ENCODE measurements at places on chromosomes 12 and 14. TPM values are rescaled to one million over a fixed set of nuclear protein-coding genes. Genes with fewer than 3 reads are reported as not detected.

DNA sequence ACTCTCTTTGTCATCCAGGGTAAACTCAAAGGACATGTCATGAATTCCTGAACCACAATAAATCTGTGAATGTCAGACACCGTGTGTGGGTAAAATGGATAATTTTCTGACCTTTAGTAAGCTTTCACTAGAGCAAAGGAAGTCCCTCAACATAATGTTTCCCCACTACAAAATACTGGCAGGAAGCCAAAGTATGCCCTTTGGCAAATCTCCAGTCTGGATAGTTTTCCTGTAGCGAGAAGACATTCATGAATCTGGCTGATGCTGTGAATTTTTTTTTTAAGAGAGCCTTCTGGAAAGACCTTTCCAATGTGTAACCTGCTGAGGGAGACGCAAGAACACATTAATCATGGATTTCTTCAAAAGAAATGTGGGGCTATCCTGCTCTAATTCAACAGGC lies 389.6 kb upstream of the DDHD1 start:
- no peak for DNase-seq

- no peak for DNase-seq
Observed at GRCh38 chr12:81570234-81570633, 188.9 kb downstream of the PPFIA2 start.

- no peak for DNase-seq
Observed at GRCh38 chr14:32469388-32470160, 140.5 kb downstream of the AKAP6 start.

DNA sequence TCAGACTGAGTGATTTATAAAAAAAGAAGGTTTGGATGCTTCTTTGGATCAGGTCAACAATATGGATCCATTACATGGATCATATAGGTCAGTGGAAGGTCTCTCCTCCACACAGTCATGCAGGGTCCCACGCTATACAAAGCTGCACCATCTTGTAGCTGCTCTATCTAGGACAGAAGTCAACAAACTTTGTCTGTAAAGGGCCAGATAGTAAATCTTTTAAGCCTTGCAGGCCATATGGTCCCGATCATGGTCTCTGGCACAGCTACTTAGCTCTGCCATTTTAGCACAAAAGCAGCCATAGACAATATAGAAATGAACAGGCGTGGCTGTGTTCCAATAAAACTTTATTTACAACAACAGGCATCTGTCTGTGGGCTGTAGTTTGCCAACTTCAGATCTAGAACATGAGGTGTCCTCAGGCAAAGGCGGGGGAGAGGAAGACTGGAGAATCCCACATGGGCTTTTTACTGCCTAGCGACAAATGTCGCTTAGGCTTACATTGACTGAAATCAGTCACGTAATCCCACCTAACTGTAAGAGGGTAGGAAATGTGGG lies 36.7 kb downstream of the TMEM233 start:
- no peak for DNase-seq

Gene AKT1
- 152 TPM for total RNA-seq

- no peak for DNase-seq
Observed at GRCh38 chr14:77103475-77103874, 5.4 kb downstream of the CIPC start.

- DNase-seq = no peak
Observed at GRCh38 chr12:31496257-31496656, 94.7 kb downstream of the DENND5B start.

GRCh38 chr14:62409626-62410300 lies 635.5 kb downstream of the KCNH5 start:
- DNase-seq = no peak

Gene KLC1
- 123 TPM for total RNA-seq

Gene FAM181A
- total RNA-seq = not detected

DNA sequence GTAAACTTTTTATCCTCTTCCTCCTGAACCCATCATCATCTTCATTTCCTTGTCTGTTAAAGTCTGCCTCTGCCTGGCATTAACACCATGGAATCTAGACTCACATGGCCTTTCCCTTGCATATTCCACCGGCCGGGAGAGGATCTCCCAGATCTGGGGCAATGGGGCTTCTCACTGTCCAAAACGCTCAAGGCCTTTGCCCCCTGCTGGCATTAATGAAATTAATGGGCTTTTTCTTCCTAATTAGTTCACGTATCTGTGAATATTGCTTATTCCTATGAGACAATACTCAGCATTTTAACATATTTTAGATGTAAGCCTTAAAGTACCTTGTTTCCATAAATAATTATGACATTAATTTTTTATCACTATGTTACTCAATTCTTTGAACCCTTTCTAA lies 42.9 kb upstream of the CAPRIN2 start:
- no peak for DNase-seq

DNA sequence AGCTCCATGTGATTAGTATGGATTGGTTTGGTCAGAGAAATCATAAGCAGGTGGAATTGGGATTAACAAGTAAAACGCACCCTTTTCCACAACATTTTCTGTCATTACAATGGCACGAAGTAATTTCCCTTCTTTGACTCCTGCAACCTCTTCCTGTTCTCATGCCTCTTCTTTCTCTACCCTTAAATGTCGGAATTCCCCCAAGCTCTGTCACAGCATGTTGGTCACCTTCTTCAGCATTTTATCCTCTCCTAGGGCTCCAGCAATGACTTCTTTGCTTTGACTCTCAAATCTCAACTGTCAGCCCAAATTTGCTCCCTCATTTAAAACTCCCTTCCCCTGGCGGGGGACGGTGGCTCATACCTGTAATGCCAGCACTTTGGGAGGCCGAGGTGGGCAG lies 5.3 kb upstream of the GRIP1 start:
- DNase-seq = no peak
